Stimulated activated CD4-positive, alpha-beta T cell treated with anti-CD3 and anti-CD28 coated beads, Interleukin-4, amount 100 ng/mL, for 48 hours (primary cell): ENCODE measurements at places on chromosomes 6 and 20.

DNA sequence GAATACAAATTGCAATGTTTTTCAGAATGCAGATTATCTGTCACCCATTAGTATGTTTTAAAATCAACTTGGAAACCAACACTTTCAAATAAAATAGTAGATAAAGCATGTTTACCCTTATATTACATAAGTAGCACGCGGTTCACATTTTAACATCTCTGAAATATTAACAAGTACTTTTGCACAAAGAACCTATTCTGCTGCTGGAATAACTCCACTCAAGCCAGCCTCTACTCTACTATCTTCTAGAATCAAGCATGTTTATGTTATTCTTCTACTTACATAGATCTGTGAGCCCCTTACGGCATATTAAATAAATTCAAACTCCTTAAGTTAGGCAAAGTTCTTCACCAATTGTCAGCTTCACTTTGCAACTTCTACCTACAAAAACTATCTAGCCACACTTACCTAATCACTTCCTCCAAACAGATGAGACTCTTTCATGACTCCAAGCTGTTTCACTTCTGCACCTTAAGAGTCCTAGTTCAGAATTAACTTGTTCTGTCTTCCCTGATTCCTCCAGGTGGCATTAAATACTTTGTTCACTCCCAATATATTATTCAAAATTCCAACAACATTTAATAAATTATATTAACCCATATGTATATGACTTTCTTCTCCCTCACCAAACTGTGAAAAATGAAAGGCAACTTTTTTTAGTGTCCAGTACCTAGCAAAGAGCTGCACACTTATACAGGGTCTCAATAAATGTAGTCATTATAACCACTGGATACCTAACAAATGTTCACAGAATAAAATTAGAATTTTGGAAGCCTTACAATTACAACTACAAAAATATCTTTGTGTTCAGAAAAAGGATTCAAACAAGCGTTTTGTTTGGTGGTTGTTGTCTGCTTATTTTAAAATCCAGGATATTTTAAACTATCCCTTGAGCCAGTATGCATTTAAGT lies 12.1 kb downstream of the CEP85L start:
- DNase-seq = no peak

- no peak for DNase-seq
Observed at GRCh38 chr20:17500826-17501225, 30.4 kb downstream of the BFSP1 start.

GRCh38 chr6:20173833-20174792 lies 38.2 kb downstream of the MBOAT1 start:
- DNase-seq = no peak

- no peak for DNase-seq
Observed at GRCh38 chr20:58374906-58375758, 13.9 kb upstream of the VAPB start.

GRCh38 chr6:42043787-42044475 lies 6.4 kb upstream of the TAF8 start:
- DNase-seq = peak; percentile 88

- no peak for DNase-seq
Observed at GRCh38 chr6:108174371-108175175, 8.8 kb downstream of the NR2E1 start.

- DNase-seq = no peak
Observed at GRCh38 chr6:133610227-133610840, 278.6 kb upstream of the TCF21 start.

DNA sequence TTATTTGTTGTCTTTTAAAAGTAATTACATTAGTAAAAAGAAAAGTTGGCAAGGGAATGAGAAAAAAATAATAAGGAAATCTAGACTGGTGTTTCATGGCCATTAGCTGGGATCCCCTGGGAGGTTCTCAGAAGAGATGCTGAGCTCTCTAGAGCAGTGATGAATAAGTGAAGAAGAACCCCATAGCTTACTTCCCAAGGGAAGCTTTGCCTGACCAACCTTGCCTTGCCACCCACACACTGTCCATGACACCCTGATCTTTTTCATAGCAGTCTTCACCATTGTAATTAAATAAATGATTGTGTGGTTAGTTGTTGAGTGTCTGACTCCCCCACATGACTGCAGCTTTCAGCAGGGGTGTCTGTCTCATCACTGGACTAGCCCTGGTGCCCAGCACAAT lies 5.9 kb downstream of the C6orf163 start:
- DNase-seq = no peak

GRCh38 chr20:16808796-16809195 lies 60.6 kb downstream of the OTOR start:
- DNase-seq = no peak

- no peak for DNase-seq
Observed at GRCh38 chr20:40982415-40983145, 46.0 kb upstream of the TOP1 start.

- DNase-seq = no peak
Observed at GRCh38 chr6:134258849-134259306, 59.0 kb downstream of the SGK1 start.

GRCh38 chr6:25623065-25623464 lies 28.9 kb upstream of the SCGN start:
- no peak for DNase-seq

- no peak for DNase-seq
Observed at GRCh38 chr6:55175078-55176049, 1.0 kb downstream of the HCRTR2 start.

GRCh38 chr6:49504666-49505065 lies 4.9 kb downstream of the GLYATL3 start:
- no peak for DNase-seq

GRCh38 chr20:52619101-52619500 lies 353.1 kb upstream of the TSHZ2 start:
- no peak for DNase-seq

- DNase-seq = no peak
Observed at GRCh38 chr20:44692932-44693480, 22.2 kb upstream of the CCN5 start.

GRCh38 chr6:399785-400534 lies 8.4 kb downstream of the IRF4 start:
- DNase-seq = no peak

GRCh38 chr6:73523434-73524123 lies 2.7 kb upstream of the EEF1A1 start:
- DNase-seq = peak; percentile 75
